Chondrocyte (in vitro differentiated cells): ENCODE measurements at places on chromosomes 2 and 18. TPM values are rescaled to one million over a fixed set of nuclear protein-coding genes. Genes with fewer than 3 reads are reported as not detected.

- DNase-seq, result no peak
Observed at GRCh38 chr2:61356261-61356957, 114.5 kb downstream of the USP34 start.

- no peak for DNase-seq
Observed at GRCh38 chr2:191083540-191083939, 67.3 kb downstream of the STAT4 start.

Gene HRH4
- total RNA-seq, result not detected in 3 replicates

- DNase-seq, result no peak
Observed at GRCh38 chr2:234121999-234122398, 71.5 kb downstream of the SPP2 start.

GRCh38 chr2:136538489-136538888 is 226.9 kb upstream of the THSD7B start:
- no peak for DNase-seq

DNA sequence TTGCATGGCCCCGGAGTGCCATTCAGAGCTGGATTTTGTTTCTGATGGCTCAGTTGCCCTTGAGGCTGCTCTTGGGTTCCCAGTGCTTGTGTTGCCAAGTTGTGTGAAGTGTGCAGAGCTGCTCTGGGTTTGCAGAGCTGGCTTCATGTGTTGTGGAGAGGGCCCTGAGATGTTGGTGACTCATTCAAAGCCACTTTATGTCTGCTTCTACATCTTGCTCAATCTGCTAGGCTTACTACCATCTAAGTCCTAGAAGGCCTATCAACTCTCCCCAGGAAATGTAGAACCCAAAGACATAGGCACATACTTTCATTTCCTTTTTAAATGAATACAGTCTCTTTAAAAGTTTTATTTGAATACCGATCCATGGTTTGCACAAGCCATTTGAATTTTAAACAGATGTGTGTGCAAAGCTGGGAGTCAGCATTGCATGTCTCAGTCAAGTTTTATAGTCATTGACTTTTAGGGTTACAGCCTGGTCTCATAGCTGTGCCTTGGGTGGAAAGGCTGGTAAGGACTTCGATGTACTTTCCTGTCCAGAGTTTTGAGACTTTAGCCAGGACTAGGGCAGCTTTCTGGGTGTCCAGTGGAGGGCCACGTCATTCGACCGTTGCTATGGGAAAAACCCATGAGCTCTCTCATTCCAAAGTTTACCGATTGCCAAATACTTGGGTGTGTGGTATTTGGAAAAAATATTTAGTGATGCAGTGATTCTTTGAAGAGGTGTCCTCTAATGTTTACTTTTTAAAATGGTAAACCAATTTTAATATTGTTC is 105.0 kb downstream of the LTBP1 start:
- no peak for DNase-seq

DNA sequence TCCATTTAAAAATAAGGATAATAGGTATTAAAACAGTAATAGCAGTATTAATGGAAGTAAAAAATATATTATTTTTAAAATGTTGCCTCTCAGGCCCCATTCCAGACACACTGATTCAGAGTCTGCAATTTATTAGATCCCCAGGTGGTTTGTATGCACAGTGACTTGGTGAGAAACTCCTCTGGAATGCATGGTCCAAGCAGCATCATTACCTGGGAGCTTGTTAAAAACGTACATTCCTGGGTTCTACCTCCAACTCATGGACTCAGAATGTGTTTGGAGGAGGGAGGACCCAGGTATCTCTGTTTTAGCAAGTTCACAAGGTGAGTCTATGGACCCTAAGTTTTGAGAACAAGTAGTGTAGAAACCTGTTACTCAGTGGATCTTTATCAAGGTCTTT is 95.6 kb downstream of the ITGA4 start:
- no peak for DNase-seq

- no peak for DNase-seq
Observed at GRCh38 chr2:191617575-191617974, 60.4 kb upstream of the NABP1 start.

Gene QPCT
- total RNA-seq, result 0.67 to 1.2 TPM in 2 of 3 replicates, not detected in the other

Gene ANO7
- total RNA-seq, result 0.48 to 2.2 TPM (median 1.5 TPM) in 3 replicates

GRCh38 chr2:54672590-54673456 is 50.6 kb upstream of the EML6 start:
- no peak for DNase-seq

DNA sequence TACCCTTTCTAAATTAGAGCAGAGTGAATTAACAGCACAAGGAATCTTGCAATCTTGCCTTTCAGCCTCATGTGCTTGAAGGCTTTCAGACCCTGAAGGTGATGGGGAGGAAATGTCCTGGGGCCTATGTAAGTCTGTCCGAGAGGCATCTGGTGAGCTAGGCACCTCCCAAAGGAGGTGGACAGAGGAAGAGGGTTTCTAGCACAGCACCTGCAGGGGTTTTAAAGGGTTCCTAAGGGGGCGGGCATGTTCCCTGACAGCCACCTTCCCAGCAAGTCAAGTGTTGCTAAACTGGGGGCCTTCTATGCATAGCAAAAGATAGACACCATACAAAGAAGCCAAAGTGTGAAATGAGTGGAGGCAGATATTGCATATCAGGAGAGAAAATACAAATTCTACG is 88.5 kb downstream of the CDH2 start:
- DNase-seq, result no peak
